Eye (tissue), 1 donor: ENCODE measurements at places on chromosomes 3 and 15.

GRCh38 chr3:70273492-70273891 is 38.9 kb downstream of the MDFIC2 start:
- DNase-seq = no peak

DNA sequence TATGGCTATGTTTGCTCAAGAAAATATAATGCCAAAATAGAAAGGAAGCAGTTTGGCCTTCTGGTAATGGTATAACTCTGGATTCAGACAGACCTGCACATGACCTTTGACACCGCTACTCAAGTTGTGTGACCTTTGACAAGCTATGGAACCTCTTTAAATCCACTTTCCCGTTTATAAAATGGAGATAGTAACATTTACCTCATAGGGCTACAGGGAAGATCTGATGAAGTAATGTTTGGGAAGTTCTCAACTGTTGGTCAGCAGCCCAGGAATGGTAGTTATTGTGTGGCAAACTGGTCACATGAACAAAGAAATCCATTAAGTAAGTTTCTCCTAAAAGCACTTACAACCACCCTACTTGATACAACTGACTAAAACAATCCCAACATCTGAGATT is 95.1 kb upstream of the PHLDB2 start:
- no peak for DNase-seq

GRCh38 chr3:72341920-72342319 is 506.3 kb downstream of the SHQ1 start:
- no peak for DNase-seq

DNA sequence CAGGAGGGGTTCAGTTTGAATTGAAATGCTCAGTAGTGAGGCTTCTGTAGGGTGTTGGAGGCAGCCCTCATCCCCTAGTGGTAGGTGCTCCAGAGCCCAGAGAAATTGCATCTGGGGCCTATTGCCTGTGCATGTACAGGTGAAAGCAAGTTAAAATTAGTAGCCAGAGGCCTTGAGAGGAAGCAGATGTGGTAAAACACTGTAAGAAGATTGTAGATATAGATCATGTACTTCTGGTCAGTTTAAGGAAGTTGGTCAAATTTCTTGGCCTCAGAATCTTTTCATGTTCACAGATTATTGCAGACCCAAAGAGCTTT is 34.6 kb downstream of the IGSF10 start:
- no peak for DNase-seq

DNA sequence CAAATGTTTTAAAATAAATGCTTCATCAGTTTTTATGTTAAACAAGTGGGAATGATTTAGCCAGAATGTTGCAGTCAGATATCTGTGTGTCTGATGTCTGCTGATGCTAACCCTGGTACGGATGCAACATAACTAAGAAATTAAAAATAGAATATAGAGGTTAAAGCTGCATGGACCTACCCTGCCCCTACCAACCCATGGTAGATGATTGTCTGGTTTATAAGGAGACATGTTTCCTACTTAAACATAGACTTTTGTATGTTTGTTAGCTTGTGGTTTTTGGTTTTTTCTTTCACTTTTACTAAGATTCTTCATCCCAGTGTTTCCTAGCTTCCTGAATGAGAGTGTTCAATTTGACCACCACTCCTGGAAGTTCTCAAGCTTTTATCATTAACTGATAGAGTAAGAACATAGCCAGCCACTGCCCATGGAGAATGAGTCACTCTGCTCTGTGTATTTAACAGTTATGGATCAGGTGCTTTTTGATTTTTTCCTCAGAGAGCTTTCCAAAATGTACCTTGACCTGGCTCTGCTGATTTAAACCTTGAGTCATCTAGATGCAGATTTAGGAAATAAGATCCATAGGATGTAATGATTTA is 70.7 kb upstream of the VEPH1 start:
- no peak for DNase-seq

GRCh38 chr15:57220205-57220604 is 156.1 kb upstream of the CGNL1 start:
- DNase-seq = peak; percentile 70

DNA sequence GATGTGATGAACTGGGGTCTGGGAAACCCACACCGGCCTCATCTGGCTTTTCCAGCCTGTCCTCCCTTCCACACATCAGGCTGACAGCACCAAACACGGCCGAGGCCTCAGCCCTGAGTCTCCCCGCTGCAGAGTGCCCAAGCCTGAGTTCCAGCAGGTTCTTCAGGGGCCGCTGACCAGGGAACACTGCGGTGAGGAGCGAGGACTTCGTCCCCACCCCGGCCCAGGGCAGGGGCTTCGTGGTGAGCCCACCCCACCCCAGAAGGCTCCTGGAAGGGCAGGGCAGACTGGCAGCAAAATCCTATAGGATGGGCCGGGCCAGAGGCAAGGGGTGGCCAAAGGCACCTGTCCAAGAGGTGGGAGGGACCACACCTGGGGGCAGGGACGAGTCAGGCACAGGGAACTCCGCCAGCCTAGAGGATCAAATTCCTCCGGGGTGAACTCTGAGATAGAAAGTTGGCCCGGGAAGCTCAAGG is at the start of gene SLC51A:
SLC51A (plus strand) TSS at position 446 of the 476 bp plus-strand sequence. CDS start 179 bp downstream, outside the sequence.
- no peak for DNase-seq

DNA sequence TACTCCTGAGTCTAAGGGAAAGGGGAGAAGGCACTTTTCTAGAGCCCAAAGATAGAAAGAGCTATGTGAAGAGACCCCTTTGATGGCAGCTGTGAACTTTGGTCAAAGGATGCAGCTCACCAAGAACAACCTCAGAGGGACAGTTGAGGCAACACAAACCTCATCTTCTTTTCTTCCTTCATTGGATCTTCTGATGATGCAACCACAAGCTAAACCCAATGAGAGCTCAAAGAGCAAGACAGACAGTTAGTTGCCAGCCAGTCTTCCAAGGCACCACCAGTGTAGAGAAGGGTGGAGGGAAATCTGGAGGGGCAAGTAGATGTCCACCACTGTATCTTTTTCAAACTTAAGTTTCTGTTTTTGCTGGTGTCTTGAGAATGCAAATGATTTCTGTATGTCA is 10.4 kb upstream of the MNS1 start:
- no peak for DNase-seq

DNA sequence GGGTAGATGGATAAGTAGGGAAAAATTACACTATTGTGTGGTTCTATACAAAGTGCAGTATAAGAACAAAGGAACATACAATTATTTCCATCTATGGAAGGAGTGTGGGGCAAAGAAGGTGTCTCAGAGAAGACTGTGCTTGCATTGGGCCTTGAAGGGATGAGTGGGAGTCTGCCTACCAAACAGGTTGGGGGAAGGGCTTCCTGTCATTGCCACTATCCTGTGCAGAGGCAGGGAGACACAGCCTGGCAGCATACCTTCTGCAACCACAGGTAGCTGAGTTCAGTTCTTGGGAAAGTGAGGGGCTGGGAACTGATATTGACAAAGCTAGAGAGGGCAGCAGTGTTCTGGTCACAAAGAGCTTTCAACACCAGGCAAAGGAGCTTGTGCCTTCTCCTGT is 3.4 kb downstream of the TIMP4 start:
- DNase-seq = no peak

- DNase-seq = peak; percentile 89
These were observed 88.7 kb downstream of the GABRG3 start for GRCh38 chr15:27059610-27060202.

GRCh38 chr15:63939531-63940130 is 105.9 kb upstream of the HERC1 start:
- DNase-seq = no peak

- peak; percentile 89 for DNase-seq
These were observed 567 bp downstream of the TOP2B start for GRCh38 chr3:25663869-25664811.

- no peak for DNase-seq
These were observed 327.4 kb downstream of the SHQ1 start for GRCh38 chr3:72520690-72521308.

GRCh38 chr3:194136519-194137007 is 615 bp downstream of the HES1 start:
- no peak for DNase-seq

DNA sequence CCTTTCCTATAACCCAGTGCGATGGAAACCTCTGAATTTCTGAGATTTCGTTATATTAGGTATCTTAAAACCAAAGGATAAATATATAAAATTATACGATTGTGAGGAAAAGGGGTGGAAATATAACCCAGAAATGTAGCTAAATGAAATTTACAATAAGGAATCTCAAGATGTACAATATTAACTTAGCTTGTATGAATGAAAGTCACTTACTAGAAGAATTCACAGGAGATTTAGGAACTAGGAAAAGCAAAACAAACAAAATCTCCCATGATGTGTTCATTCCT is 159.2 kb downstream of the USP13 start:
- DNase-seq = no peak
